A549 treated with CpdA at 1 μM for 4 hours (cell line): ENCODE measurements at places on chromosomes 11 and 22. TPM values are rescaled to one million over a fixed set of nuclear protein-coding genes. Genes with fewer than 3 reads are reported as not detected.

PARVA gene
- total RNA-seq: 22.8 to 27.9 TPM (median 25.1 TPM) in 5 replicates

C11orf86 gene
- 30.0 to 57.8 TPM (median 47.5 TPM) in 5 replicates for total RNA-seq

DBX1 gene
- total RNA-seq: not detected in 5 replicates

MYEOV gene
- 99.6 to 113 TPM (median 112 TPM) in 5 replicates for total RNA-seq

CYTH4 gene
- 0.82 to 1.2 TPM (median 1.0 TPM) in 5 replicates for total RNA-seq

PGA5 gene
- not detected in 5 replicates for total RNA-seq
